Thymus (tissue), 14 donors: ENCODE measurements at places on chromosomes 2 and 18. TPM values are rescaled to one million over a fixed set of nuclear protein-coding genes. Genes with fewer than 3 reads are reported as not detected.

DNA sequence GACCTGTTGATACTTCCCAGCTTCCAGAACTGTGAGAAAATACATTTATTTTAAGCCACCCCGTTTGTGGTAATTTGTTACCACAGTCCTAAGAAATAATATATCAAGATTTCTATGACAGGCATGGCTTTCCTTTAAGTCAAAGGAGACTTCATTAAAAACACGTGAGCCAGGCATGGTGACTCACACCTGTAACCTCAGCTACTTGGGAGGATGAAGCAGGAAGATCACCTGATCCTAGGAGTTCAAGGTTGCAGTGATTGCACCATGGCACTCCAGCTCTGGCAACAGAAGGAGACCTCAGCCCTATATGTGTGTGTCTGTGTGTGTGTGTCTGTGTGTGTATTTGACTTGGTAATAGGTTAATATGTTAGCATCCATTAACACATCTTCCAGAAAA is 69.8 kb upstream of the SCN7A start:
- no peak for DNase-seq

DNA sequence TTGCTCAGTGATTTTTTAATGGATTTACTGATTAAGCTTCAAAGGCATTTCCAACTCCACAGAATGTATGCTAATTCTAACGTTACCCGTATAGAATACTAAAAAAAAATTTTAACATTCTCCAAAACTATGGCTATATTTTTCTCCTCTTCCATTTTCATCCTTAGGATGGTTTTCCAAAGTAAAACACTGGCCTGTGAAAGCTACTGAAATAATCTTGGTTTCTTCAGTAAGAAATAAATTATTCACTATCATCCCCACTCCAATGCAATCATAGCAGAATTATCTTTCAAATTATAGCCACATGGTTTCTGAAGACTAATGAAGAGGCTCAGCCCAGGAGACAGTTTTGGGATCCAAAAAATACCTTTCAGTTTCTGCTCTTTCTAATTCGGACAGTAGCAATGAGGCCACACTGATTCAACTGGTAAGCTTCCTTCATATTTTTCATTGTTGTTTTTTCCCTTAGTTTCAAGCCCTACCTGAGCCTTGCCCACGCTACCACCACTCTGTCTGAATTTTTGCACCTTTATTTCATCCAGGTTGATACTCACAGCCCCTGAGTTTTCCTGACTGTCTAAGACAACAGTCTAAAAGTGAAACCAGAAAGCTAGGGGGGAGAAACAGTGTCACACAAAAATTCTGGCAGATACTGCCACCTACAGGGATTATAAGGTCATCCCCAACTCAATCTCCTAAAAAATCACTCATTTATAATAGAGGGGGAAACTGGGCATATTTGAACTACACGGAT is 887.9 kb downstream of the NRXN1 start:
- peak; percentile 18 for DNase-seq

DNA sequence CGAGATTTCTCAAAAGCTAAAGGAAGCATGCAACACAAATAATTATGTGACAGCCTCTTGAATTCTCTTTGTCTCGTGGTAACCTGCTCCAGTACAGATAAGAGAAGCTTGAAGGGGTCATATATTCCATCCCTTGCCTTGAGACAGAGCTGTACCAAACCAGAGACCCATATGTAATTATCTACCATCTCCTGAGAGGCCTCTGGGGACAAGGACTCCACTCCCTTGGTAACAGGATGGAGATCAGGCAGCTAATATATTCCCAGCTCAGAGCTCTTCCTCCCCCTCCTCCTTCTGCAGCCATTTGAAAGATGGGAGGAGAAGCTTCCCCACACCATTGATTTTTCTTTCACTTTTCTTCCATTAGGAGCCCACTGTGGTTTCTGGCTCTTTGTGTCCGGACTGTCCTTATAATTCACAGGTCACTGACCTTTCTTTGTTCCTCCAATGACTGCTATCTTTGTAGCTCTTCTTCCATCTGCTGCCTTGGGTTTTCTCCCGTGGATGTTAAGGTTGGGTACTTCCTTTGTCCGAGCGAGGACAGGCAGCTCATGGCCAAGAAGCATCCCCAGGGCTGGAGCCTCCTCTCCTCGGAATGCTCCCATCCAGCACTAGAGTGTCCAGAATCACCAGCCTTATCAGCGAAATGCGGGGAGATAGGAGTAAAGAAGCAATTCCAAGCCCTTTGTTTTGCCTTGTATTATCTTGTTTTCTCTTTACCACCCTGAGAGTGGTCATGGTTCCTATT is 72.6 kb upstream of the STPG4 start:
- no peak for DNase-seq

DNA sequence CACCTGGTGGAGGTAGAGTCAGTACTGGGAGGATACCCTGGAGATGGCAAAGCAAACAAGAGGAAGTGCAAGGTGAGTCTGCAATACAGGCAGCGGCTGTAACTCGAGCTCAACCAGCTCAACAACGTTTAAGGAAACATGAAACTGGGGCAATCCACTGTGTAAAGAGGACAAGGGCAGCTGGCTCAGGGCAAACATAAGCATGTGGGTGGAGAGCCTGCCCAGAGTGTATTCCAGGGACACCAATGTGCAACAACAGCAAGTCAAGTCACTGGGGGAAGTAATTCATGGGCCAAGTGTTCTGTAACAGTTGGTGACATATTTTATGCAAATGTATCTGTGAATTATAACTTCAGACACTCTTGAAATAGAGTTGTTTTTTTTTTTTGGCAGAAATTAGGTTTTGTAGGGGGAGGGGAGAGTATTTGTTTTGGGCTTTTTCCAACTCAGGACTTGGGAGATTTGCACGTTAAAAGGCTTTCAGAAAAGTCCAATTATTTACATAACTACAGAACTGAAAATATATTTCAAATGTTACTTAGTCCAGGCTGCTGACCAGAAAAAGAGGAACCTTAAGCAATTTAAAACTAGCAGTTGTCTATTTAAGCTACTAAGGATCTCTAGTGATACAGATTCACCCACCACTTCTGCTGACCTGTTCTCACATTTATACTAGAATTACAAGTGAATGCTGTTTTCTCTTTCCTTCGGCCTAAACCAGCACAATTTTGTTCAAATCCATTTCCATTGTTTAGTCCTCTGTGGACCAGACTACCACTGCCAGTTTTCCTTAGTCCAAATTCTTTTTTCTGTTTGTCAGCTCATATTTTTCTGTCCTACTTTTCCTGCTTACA is 18.6 kb downstream of the NRXN1 start:
- DNase-seq = no peak

DNA sequence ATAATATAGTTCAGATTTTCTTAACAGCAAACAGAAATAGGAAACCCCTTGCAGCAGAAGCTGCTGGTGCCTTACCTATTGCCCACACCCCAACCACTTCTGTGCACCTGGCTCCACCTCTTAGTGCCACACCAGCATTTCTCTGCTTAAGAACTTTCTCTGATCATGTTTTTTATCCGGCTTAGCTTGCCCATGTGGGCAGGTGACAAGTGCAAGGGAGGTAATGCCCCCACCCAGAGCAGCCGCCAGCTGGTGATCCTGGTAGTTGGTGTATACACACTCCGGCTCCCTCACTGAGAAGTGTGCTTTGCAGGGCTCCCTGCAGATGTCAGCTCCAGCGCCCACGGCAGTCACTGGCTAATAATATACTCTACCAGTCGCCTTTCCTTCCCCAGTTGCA is 126.3 kb downstream of the ALPK2 start:
- DNase-seq = no peak

DNA sequence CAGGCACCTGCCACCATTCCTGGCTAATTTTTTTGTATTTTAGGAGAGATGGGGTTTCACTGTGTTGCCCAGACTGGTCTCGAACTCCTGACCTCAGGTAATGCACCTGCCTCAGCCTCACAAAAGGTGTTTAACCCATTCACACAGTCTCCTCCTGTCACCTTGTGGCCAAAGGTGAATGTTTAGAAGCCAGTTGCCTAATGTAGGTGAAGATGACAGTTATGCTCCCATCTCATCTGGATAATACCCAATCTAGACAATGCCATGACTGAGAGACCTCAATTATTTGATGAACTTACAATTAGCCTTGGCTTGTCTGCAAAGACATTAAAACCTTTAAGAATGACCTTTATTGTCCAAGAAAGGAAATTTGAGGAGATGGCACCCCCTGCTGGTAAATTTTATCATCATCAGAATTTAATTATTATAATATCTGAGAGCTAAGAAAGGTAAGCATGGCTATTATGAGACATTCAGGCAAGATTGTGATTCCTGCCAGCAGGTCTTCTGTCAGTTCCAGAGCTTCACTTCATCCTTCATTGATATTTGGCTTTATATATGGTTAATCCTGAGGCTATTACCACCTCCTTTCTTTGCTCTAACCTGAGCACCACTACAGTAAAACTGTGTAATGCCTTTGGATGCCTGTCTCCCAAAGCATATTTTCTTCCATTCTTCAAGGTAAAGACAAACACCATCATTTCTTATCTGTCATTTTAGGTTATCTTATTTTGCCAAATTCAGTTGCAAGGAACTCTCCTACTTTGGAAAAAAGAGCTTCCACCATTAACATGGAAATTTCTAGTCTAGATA is 117.6 kb downstream of the FAM124B start:
- no peak for DNase-seq

DNA sequence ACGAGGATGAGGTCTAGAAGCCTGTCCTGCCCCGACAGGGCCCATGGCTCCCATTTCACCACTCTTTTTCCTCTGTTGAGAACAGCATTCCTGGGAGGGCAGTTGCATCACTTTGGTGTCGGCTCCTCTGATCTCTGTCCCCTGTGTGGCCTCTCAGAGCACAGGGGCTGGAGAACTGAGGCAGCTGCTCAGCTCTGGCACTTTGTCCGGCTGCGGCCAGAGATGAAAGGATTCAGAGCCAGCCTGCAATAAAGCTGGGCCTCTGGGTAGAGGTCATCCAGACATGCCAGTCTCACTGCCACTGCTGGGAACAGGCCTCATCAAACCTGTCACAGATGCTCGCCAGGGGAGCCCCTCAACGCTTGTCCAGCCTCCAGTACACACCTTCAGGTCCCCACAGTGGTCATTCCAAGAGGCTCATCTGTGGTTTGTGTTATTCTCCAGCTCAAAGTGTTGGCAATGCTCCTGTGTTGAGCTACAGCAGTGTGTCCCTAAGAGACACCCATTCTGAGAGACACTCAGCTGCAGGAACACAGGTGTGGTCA is 13.1 kb upstream of the ROCK2 start:
- DNase-seq = no peak

GRCh38 chr2:186984966-186985365 is 136.0 kb upstream of the ZSWIM2 start:
- DNase-seq = no peak

DNA sequence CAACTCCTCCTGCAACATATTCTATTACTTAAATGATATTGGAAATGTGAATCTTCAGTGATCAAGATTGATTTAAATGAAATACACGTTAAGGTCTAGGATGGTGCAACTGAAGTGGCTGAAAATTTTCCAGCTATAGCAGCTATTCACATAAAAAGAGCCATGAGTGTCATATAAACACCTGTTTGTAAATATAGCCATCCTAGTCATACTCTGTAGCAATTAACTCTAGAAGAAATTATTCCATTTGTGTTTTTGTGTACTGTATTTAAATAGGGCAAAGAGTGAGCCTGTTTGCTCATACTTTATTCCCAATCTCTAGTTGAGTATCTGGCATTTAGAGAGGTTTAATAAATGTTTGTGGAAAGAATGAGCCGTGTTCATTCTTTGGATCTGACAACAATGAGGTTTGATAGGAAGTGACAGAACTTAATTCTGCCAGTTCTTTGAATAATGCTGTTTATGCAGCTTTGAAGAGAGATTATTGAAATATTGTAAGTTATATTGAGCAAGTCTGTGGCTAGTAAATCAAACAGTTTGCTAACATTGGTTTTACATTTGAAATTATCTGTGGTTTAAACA is 49.7 kb downstream of the BABAM2 start:
- no peak for DNase-seq

DNA sequence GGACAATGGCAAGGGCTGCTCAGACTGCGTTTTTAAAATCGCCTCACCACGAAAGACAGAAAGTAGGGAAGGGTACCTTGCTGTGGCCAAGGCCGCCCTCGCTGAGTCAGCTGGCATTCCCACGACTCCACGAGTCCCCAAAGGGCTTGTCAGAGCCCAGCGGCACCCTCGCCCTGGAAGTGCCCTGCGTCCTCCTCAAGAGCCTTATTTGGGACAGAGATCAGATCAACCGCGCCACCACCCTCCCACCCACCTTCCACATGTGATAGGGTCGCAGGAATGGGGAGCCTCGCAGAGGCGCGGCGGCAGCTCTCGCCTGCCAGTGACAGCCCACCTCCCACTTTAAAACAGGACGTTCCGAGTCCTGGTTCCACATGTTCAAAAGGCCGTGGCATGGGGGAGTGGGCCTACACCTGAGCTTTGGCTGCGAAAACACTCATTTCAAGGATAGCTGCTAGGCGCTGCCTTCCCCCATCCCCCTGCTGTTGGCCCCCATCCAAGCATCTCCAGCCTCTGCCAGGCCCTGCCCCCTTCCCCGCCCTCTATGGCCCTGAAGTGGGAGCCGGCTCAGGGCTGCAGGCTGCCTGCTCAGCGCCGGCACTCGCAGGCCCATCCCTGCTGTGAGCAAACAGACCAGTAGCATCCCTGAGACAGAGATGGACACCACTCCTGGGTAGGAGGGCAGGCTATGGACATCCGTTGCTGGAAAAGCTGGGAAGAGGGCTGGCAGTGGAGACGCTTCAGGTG is 38.1 kb upstream of the ARHGEF4 start:
- no peak for DNase-seq

GRCh38 chr2:228283491-228284171 is 102.1 kb upstream of the SPHKAP start:
- DNase-seq = no peak

GRCh38 chr2:64644458-64645382 is 9.0 kb downstream of the SERTAD2 start:
- peak; percentile 87 for DNase-seq

GRCh38 chr2:234812851-234813250 is 139.0 kb upstream of the SH3BP4 start:
- no peak for DNase-seq

DNA sequence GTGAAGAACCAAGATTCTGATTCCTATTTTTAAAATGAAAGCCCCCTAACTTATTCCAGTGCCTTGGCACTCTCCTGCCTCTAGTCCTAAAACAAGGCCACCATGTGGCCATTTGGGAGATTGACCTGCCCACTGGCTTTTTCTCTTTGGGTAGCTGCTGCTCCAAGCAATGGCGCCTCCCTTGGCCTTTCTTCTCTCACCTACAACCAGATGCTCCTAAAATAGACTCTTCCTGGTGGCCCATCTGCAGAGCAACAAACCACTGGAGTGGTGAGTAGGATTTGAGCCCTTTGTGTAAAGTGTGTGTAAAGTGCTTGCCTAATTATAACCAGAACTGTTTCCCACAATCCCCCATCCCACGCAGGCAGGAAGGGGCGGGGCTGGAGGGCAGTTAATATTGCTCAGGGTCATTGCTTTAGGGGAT is 114.2 kb downstream of the FHOD3 start:
- no peak for DNase-seq

GRCh38 chr2:230929381-230930148 is 4.5 kb upstream of the GPR55 start:
- no peak for DNase-seq

- no peak for DNase-seq
Observed at GRCh38 chr2:30030361-30030760, 109.0 kb upstream of the ALK start.

The CIB4 gene
- not detected for polyA plus RNA-seq

The ASAP2 gene
- polyA plus RNA-seq = 6.7 TPM

The SH3RF3 gene
- 8.2 TPM for polyA plus RNA-seq
